ENCODE measurements at places on chromosomes 12 and 14.

DNA sequence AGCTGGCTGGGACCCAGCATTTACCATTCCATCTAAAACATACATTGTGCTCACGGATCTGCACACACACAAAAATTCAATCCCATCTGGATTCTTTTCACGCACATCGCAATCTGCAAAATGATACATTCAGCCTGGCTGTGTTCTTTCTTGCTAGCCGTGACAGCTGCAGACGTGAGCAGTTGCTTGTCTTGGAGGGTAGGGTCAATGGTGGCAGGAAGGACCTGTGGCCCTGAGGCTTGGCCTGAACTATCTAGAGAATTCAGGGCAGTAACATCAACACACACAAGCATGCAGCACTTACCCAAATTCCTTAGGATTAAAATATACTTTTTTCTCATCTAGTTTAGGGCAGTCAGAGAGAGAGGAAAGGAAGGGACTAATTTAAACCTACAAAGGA is 72.0 kb downstream of the DICER1 start:
- DNase-seq = no peak

DNA sequence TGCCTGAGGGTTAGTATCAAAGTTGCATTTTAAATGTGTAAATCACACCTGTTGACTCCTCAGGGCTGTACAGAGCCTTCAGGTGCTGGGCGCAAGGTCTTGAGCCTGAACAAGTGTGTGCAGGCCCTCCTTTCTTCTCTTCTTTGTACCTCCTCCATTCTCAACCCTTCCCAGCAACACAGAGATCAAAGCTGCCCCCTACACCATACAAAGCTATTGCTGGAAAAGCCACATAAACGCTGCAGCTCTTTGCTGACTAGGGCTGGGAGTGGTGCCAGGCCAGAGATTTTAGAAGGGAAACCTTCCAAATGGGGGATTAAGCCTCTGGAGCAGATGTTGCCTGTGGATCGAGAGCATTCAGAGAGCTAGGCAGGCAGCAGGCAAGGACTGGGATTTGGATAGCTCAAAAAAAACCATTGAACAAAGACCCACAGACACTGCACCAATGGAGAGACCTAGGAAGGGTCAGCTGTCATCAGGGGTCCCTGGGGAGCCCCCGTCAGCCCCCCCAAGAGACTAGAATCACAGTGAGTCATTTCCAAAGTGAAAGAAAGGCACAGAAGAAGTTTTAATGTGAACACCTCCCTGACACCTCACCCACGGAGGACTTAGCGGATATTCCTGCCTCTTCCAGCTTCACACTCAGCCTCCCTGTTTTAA is 18.2 kb upstream of the SUSD6 start:
- peak; percentile 55 for DNase-seq

DNA sequence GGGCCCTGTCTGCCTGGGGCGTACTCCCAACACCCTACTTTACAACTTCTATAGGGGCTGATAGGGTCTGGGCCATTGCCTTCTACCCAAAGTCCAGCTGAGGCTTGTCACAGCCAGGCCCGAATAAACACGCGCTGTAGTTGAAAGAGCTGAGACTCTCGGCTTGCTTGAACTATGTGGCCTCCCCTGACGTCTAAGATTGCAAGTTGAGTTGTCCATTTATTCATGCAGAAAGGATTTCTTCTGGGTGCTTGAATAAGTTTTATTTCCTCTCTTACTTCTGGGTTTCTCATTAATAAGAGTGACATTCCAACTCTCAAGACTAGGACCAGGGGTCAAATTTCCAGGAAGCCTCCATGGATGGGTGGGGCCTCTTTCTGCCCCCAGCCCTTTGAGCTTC is 74.4 kb upstream of the VRK1 start:
- DNase-seq = no peak

DNA sequence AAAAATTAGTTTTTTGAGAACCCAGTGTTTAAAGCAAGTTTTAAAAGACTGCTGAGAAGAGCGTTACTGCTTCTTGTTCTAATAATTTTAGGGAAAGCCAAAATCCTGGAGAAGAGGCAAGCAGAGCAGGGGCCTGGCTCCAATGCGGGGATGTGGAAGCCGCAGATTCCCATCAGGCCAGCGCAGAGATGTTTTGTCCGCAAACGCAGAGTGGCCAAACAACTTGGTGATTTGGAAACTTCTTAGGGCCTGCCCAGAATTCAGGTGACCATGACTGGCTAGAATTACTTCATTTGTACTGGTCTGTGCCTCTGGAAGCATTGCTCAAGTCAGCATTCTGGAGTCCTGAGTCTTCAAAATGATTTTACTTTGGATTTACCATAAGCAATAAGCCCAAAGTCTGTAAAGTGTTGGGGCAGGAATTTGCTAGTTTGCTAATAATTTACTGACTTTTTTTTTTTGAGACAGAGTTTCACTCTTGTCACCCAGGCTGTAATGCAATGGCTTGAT is 208.4 kb downstream of the PPM1H start:
- no peak for DNase-seq

- DNase-seq = no peak
Measured at GRCh38 chr14:36625014-36625413, 36.6 kb upstream of the PAX9 start.

- DNase-seq = no peak
Measured at GRCh38 chr14:92754966-92755365, 6.5 kb upstream of the LGMN start.

DNA sequence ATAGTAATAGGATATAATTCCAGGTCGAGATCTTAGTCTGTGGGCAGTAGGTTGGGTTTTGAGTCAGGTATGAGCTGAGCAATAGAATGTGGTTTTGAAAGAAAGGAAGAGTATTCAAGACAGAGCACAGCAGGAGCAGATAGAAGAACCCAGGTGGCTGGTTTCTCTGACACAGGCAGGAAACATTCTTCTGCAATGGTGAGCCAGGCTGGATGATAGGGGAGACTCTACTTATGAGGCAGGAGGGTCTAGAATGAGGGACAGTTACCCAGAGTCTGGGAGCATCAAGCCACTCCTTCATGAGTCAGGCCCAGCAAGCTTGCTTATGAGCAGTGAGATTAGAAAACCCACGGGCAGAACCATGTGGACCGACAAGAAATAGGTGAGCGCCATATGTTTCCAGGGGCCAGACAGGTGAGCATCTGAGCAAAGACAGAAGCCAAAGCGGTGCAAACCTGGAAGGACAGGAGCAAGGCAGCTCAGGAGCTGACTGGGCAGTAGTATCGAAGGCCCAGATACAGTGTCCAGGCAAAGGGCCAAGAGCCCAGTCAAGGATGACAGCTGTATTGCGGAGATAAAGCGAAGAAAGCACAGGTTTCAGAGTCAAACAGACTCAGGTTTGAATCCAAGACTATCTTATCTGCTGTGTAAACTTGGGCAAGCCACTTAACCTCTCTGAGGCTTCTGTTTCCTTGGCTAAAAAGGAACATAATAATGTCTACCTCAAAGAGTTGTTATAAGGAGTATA is 22.5 kb upstream of the PCNX1 start:
- no peak for DNase-seq

GRCh38 chr14:54444681-54445080 is 3.5 kb upstream of the CNIH1 start:
- no peak for DNase-seq

DNA sequence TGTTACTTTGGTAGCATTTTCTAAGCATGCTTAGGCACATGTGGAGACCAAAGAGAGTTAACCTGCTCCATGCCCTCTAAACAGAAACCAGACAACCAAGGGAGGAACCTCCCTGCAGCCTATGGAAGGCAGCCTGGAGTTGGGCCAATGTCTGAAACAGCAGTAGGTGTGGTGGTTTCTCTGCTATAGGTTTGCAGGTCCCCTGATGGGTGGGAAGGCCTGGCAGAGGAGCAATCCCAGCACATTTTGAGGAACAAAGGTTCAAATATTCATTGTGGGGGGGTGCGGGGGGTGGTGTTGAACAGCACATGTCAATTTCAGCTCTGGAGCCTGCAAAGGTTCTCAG is 65.4 kb downstream of the DACT1 start:
- DNase-seq = no peak

GRCh38 chr12:103877288-103877687 is 36.3 kb upstream of the NT5DC3 start:
- no peak for DNase-seq

DNA sequence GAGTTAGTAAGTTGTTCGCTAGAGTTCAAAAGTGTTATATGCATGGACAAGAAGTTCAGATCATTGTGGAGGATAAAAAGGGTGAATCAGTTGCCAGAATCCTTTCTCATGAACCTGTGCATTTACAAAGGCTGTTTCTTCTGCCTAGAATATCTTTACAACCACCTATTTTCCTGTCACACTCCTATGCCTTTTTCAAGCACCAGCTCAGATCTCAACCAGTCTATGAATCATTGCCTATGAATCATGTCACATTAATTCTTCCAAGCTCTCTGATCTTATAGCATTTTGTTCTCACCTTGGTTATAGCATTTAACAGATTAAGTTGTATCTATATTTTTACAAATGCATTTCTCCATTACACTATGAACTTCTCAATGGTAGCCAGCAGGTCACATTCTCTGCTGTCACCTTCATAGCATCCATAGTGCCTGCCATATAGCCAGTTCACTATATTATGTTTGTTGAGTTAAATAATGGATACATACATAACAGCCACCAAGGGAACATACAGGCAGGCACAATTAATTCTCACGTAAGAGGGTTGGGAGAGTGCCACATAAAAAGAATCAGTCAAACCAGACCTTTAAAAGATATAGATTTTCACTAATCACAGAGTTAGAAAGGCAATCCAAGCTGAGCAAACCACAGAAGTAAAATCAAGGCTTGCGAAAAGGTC is 573.0 kb downstream of the FOXG1 start:
- no peak for DNase-seq

DNA sequence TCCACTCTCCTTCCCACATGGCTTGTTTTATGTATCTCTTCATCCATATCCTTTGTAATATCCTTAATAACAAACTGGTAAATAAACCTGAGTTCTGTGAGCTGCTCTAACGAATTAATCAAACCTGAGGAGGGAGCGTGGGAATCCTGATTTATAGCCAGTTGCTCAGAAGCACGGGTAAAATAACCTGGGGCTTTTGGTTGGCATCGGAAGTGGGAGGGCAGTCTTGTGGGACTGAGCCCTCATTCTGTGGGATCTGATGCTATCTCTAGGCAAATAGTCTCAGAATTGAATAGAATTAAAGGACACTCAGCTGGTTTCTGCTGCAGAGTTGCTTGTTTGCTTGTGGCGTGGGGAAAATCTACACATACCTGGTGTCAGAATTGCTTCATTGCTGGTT is 17.5 kb upstream of the LDHB start:
- DNase-seq = no peak

GRCh38 chr14:104510794-104511611 is 68.6 kb upstream of the C14orf180 start:
- peak; percentile 38 for DNase-seq

- DNase-seq = no peak
Measured at GRCh38 chr14:29503903-29504302, 423.7 kb downstream of the PRKD1 start.

- no peak for DNase-seq
Measured at GRCh38 chr12:132253698-132254480, 75.5 kb downstream of the GALNT9 start.

DNA sequence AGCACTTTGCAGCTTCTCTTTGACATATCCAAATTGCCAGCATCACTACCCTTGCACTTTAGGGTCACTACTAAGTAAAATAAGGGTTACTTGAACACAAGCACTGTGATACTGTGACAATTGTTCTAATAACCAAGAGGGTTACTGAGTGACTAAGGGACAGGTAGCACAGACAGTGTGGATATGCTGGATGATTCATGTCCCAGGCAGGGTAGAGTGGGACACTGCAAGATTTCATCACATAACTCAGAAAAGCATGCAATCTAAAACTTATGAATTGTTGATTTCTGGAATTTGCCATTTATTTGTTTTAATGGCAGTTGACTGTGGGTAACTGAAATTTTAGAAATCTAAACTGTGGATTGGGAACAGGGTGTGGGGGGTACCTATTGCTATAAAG is 218.8 kb downstream of the KITLG start:
- no peak for DNase-seq

- no peak for DNase-seq
Measured at GRCh38 chr12:92164712-92165111, 19.1 kb upstream of the BTG1 start.

GRCh38 chr14:99129211-99129696 is 142.7 kb downstream of the BCL11B start:
- DNase-seq = no peak

DNA sequence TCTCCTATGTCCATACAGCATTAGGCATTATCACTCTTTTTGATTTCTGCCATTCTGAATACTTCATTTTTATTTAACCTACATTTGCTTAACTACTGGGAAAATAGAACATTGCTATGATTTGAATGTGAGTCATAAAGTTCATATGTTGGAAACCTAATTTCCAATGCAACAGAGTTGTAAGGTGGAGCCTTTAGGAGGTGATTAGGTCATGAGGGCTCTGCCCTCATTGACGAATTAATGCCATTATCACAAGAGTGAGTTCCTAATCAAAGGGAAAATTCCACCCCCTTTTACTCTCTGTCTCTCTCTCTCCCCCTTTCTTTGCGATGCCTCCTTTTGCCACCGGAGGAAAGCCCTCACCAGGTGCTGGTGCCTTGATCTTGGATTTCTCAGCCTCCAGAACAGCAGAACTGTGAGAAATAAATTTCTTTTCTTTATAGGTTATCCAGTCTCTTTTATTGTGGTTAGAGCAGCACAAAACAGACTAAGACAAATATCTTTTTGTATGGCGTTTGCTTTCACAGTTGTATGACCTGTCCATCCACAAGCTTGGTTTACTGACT is 180.1 kb upstream of the ARID2 start:
- DNase-seq = no peak

- peak; percentile 57 for DNase-seq
Measured at GRCh38 chr12:53223389-53224060, 8.5 kb downstream of the RARG start.

- no peak for DNase-seq
Measured at GRCh38 chr14:100981809-100982208, 78.3 kb upstream of the RTL1 start.

DNA sequence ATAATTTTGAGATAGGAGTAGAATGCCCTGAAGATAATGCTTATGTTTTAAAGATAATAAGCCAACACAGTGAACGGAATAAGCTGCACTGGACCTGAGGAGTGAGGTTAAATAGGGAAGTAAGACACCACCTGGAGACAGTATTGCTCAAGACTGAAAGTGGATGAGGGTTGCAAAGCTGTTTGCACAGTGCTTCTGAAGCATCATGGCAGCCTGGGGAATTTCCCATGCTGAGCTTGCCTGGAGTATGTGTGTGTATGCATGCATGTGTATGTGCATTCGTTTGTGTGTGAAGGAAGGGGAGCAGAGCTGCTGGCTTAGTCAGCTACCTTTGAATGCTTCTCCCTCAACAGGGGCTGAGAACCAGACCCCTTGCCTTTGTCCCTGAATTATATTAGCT is 35.8 kb downstream of the BHLHE41 start:
- no peak for DNase-seq

- no peak for DNase-seq
Measured at GRCh38 chr12:24705216-24705615, 243.7 kb downstream of the BCAT1 start.

DNA sequence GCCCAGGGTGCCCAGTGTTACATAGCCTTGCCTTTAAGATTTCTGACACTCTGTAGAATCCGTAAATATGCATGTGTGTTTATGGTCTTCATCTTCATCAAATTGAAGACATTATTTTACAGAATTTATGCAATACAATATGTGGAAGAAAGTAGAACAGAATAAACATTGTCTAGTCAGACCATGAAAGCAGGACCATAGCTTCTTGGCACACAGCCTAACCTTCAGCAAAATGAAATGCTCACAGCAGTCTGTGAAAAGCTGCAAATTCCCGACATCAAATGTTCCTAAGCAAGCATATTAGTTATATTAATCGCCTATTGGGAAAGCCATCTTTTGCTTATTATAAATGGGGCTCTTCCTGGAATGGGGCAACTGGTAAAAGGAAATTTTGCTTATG is 111.3 kb upstream of the GARIN2 start:
- peak; percentile 34 for DNase-seq

GRCh38 chr12:126811391-126811790 is 1455.6 kb upstream of the TMEM132C start:
- DNase-seq = no peak

Data from midbrain (tissue), 1 donor.